ENCODE measurements at places on chromosomes 7 and 10. TPM values are rescaled to one million over a fixed set of nuclear protein-coding genes. Genes with fewer than 3 reads are reported as not detected.

GRCh38 chr7:22357311-22358175, 589 bp upstream of the RAPGEF5 start:
- DNase-seq, result no peak

GRCh38 chr7:121397822-121398221, 1.7 kb upstream of the FAM3C start:
- DNase-seq, result peak; percentile 38

GRCh38 chr7:104627516-104627915, 299.1 kb downstream of the LHFPL3 start:
- DNase-seq, result peak; percentile 68

GRCh38 chr10:115975506-115975905, 297.5 kb downstream of the GFRA1 start:
- DNase-seq, result no peak

DNA sequence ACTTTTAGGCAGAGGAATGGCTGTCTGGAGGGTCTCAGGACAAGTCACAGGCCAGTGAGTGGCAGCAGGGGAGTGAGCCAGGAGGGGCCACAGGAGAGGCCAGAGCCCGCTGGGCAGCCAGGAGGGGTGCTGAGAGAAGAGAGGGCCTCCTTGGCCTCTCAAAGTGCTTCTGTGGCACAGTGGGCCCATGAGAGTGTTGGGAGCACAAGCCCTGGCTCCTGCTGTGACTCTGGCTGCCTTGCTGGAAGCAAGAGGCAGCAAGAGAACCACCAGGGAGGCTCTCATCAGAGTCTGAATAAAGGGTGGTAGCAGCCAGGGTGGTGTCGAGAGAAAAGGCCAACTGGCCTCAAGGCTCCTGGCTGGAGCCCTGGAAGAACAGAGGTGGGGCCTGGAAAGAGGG, 91.1 kb downstream of the VOPP1 start:
- DNase-seq, result no peak

DNA sequence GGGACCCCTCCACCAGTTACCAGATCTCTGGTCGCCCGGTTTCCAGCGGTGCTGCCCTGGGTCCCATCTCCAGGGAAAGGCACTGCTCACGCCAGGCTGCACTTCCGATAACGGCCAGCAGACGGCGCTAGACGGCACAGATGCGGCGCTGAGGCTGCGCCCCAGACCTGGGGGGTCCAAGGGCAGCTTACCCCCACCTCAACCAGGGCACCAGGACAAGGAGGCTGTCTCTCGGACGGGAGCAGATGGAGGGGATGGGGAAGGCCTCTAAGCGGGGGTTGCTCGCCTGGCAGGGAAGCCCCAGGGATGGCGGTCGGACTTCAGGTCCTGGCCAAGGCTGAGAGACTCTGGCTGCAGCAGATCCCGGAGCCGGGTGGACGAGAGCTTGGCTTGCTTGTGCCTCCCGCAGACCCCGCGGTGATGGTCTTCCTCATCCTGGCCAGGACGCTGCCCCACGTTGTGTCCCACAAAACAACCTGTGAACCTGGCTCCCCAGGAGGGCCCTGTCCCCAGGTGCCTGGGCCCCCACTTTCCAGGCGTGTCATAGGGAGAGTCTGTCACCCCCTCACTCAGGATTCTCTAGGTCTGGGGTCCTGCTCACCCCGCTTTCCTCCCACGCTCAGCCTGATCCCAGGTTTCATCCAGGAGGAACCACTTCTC, 23.9 kb upstream of the ZNF716 start:
- DNase-seq, result no peak

GRCh38 chr7:147472556-147472955, 1118.0 kb upstream of the C7orf33 start:
- no peak for DNase-seq

DNA sequence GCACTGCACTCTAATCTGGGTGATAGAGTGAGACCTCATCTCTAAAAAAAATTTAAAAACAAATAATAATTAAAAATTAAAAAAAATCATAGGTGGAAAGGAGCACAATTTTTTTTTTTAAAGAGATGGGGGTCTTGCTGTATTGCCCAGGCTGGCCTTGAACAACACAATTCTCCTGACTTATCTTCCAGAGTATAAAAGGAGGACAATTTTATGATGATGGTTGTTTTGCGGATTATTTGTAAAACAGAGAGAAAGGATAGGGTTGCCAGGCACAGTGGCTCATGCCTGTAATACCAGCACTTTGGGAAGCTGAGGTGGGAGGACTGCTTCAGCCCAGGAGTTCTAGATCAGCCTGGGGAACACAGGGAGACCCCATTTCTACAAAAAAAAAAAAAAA, 5.0 kb downstream of the ACTR1A start:
- DNase-seq, result no peak

DNA sequence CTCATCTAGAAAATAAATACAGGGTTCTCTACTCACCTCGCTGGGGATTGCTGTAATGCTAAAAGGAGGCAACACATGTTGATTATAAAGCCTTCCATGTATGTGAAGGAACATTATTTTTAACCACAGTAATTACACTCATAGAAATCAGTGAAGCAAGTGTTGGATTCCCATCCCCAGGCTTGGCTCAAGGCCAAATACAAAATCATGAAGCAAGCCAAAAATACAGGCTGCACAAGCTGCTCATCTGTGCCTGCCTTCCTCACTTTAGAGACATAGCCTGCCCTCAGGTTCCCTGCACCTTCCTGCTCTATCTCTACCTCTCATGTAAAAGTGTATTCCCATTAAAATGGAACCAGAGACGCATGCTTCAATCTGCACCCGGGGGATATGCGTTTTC, 1077.1 kb upstream of the C7orf33 start:
- peak; percentile 9 for DNase-seq

DNA sequence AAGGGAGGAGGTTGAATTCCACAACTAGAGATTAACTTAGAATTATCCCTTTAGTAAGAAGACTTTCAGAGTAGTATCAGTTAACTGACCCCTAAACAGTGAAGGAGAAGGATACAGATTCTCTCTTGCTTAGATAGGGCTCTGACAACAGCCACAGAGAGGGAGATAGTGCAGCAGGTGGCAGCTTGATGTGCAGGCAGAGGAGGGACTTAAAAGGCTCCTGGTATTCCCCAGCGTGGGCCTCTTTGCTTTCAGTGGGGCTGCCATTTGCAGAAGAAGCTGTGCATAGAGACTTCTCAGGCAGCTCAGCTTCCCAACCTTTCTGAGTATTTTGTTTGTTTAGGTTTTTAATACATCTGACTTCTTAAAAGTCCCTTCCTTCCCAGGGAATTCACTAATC, 16.0 kb downstream of the FZD1 start:
- DNase-seq, result no peak

- DNase-seq, result no peak
Measured at GRCh38 chr7:129845178-129845971, 107.4 kb downstream of the UBE2H start.

DNA sequence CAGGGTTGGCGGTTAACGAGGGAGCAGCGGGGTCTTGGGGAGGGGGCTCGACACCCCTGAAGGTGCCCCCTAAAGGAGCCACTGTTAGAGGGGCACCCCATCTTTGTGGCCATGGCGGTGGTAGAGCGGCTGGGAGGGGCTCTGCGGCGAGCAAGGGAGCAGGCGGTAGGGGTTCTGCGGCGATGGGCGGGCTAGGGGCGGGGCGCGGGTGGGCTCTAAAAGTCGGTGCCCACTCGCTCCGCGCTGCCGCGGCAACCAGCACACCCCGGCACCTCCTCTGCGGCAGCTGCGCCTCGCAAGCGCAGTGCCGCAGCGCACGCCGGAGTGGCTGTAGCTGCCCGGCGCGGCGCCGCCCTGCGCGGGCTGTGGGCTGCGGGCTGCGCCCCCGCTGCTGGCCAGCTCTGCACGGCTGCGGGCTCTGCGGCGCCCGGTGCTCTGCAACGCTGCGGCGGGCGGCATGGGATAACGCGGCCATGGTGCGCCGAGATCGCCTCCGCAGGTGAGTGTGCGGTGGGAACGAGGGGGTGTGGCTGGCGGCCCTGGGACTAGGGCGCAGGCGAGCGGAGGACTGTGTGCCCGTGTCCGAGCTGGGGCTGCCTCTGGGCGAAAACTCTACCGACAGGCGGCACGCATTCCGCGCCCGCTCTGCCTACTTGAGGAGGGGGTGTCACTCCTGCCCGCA, at the start of gene MEST:
TSS of gene MEST (plus strand) at position 245 of the 682 bp plus-strand sequence. CDS start at position 474, 229 bp downstream.
- DNase-seq, result no peak

GRCh38 chr7:143901332-143901667, 676 bp downstream of the TCAF1 start:
- no peak for DNase-seq

DNA sequence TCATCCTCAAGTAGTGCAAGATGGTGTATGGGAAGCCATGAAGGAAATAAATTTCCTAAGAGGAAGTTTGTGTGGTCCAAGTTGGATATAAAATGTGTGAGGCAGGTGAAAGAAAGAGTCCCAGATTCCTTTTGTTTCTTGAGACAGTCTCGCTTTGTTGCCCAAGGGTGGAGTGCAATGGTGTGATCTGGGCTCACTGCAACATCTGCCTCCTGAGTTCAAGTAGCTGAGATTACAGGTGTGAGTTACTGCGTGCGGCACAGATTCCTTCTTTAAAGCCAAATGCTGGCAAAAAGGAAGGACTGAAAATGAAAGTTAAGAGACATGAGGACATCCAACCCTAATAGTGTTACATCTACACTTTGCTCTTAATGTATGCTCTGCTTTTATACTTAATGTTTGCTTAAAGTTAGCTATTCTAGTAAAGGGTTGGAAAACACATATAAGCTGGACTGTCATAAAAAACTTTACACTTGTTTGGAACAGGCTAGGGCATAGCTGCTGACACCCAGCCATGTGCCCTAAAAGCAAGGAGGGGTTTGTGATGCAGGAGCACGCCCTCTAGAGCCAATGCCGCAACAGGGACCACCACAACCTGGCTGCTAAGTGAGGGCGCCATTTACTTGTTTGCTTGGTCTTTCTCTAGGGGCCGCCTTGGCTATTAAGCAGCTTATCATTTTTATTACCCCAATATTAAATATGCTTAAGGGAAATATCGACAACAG, 34.5 kb downstream of the CLEC2L start:
- DNase-seq, result no peak

DNA sequence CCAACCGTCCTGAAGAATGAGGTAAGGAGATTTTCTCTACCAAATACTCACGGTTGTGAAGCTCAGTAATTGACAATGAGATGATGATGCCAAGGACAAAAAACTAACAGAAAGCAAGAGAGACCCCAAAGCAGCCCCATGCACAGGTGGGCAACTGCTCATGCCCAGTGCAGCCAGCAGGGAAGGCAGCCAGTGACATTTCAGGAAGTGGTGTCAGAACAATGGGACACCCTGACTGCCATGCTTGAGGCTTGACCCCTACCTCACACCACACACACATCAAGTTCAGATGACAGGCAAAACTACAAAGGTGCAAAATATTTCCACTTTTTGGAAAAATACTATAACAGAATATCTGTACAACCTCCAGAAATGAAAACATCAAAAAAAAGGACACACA, 66.9 kb downstream of the CFAP46 start:
- no peak for DNase-seq

GRCh38 chr10:79023240-79024162, 45.3 kb upstream of the ZMIZ1 start:
- DNase-seq, result no peak

DNA sequence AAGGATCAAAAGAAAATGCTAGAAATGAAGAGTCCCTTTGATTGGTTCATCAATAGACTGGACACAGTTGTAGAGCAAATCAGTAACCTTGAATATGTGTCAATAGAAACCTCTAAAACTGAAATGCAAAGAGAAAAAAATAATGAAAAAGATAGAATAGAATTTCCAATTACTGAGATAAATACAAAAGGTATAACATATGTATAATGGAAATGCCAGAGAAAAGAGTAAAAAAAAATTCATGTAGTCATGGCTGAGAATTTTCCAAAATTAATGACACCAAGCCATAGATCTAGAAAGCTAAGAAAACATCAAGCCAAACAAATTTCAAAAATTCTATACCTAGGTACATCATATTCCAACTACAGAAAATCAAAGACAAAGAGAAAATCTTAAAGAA, 62.0 kb upstream of the HGF start:
- DNase-seq, result no peak

GRCh38 chr10:6543431-6544005, 36.6 kb downstream of the PRKCQ start:
- DNase-seq, result no peak

DNA sequence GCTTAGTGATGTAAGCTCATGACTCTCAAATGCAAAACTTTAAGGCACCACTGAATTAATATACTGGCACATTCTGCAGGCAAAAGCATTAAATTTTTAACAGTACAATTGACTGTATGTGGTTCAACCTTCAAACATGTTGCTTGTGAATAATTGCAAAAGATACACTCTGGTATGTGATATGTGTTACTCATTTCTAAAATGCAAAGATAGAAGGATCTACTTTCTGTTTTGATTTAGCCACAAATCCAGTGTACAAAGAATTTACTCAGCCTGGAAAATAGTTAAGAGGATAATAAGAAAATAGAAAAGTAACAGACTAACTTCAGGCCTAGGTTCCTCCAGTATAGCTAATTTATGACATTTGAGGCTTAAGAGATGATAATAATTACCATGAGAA, 66.6 kb upstream of the NOBOX start:
- DNase-seq, result no peak

- DNase-seq, result no peak
Measured at GRCh38 chr7:1552200-1552599, 3.8 kb downstream of the TMEM184A start.

- DNase-seq, result no peak
Measured at GRCh38 chr7:100088095-100088620, 611 bp upstream of the COPS6 start.

INSYN2A gene
- polyA plus RNA-seq, result 0.18 TPM

STN1 gene
- 24.0 TPM for polyA plus RNA-seq

LBX1 gene
- polyA plus RNA-seq, result not detected

ANTXRL gene
- not detected for polyA plus RNA-seq

IL6 gene
- 3.1 TPM for polyA plus RNA-seq

C10orf95 gene
- polyA plus RNA-seq, result 0.46 TPM

ZP3 gene
- 7.1 TPM for polyA plus RNA-seq

CALHM1 gene
- polyA plus RNA-seq, result not detected

C10orf67 gene
- not detected for polyA plus RNA-seq

SMARCD3 gene
- 43.5 TPM for polyA plus RNA-seq

MALRD1 gene
- polyA plus RNA-seq, result 1.3 TPM
